ENCODE measurements at places on chromosomes 1 and 21.

GRCh38 chr1:214338212-214338611 is 57.3 kb downstream of the SMYD2 start:
- no peak for DNase-seq

GRCh38 chr1:15531003-15531402 is 4.4 kb downstream of the DNAJC16 start:
- DNase-seq: no peak

DNA sequence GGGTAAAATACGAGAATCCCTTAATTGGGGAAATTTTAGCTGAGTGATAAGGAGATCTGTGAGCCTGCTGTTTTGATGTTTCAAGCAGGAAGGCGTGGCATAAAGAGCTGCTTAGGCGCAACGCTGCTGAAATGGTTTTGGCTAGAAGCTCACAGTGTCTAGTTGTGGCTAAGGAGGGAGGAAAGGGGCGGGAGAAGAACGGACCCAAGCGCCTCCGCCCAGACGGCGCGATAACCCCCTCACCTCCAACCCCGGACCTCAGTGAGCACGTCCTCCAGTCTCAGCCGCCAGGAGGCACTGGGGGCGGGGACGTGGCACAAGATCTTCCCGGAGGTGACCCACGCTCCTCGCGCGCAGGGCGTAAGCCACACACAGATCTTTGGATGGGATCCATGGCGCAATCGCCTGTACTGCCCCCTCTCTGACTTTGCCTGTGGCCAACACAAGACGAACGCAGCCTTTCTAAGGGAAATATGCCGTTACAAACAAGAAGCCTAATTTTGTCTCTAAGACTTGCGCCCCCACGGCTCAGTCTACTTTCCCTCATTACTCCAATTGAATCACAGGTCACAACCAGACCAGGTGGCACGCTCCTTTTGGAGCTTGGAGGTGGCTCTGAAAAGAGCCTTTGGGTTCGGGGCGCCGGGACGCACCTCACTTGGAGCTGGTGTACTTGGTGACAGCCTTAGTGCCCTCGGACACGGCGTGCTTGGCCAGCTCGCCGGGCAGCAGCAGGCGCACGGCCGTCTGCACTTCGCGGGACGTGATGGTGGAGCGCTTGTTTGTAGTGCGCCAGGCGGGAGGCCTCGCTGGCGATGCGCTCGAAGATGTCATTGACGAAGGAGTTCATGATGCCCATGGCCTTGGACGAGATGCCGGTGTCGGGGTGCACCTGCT is 23.4 kb upstream of the RNF187 start:
- DNase-seq: no peak

GRCh38 chr1:207084232-207084631 is 4.4 kb upstream of the C4BPB start:
- no peak for DNase-seq

DNA sequence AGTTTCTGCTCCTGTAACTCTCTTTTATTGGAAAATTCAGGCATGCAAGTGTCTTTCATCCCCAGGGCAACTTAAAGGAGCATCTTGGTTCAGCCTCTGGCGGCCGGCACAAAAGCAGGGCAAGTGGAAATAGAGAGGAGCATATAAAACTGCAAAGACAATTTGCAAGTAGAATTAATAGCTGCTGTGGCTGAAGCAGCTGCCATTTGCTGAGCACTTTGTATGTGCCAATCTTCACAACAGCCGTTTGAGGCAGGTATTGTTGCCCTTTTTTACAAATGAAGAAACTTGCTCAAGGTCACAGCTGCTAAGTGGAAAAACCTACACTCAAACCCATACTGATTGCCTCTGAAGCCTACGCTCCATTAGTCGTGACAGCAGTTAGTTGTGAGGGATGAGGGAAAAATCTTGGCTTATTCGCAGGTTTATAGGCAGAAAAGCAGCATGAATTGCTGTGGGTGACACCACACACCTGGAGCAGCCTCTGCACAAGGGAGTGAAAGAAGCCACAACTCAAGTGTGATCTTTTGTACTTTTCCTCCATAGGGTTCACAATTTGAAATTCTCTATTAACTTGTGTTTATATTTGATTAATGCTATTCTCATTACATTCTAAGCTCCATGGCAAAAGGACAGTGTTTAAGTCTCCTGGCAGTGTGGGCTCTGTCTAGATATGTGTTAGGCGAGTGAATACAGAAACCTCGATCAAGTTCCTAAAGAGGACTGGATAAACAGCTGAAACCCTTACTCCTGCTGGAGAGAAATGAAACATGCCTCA is 99.0 kb upstream of the BEND5 start:
- DNase-seq: no peak

- DNase-seq: no peak
Observed at GRCh38 chr1:42835422-42835821, 11.0 kb upstream of the ZNF691 start.

DNA sequence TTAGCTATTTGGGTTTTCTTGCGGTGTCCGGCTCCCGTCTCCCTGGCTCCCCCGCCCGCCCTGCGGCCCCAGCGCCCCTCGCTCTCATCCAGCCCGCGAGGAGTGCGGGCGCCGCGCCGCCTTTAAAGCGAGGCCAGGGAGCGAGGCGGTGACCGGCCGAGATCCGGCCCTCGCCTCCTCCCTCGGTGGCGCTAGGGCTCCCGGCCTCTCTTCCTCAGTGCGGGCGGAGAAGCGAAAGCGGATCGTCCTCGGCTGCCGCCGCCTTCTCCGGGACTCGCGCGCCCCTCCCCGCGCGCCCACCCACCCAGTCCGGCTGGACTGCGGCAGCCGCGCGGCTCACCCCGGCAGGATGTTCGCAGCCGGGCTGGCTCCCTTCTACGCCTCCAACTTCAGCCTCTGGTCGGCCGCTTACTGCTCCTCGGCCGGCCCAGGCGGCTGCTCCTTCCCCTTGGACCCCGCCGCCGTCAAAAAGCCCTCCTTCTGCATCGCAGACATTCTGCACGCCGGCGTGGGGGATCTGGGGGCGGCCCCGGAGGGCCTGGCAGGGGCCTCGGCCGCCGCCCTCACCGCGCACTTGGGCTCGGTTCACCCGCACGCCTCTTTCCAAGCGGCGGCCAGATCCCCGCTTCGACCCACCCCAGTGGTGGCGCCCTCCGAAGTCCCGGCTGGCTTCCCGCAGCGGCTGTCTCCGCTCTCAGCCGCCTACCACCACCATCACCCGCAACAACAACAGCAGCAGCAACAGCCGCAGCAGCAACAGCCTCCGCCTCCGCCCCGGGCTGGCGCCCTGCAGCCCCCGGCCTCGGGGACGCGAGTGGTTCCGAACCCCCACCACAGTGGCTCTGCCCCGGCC is 492 bp downstream of the HLX start:
- no peak for DNase-seq

GRCh38 chr21:39632796-39633442 is 20.2 kb downstream of the B3GALT5 start:
- no peak for DNase-seq

DNA sequence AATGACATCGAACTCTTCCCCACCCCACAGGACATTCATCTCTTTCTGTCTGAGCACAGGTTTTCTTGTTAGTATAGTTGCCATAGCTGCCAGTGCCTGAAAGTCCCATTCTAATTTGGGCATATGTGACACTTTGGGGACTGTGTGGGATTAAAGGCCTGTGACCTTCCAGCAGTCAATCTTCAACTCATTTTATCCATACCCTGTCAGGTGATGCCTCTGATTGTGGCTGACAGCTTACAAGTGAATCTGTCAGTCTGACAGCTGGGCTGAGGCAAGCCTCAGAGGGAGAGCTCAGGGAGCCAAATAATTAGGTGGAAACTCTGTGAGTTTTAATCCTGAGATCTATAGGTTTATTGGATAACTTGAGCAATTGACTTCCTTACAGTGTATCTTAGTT is 29.6 kb downstream of the ZCCHC17 start:
- DNase-seq: no peak

GRCh38 chr1:8438489-8438888 is 120.6 kb downstream of the SLC45A1 start:
- no peak for DNase-seq

DNA sequence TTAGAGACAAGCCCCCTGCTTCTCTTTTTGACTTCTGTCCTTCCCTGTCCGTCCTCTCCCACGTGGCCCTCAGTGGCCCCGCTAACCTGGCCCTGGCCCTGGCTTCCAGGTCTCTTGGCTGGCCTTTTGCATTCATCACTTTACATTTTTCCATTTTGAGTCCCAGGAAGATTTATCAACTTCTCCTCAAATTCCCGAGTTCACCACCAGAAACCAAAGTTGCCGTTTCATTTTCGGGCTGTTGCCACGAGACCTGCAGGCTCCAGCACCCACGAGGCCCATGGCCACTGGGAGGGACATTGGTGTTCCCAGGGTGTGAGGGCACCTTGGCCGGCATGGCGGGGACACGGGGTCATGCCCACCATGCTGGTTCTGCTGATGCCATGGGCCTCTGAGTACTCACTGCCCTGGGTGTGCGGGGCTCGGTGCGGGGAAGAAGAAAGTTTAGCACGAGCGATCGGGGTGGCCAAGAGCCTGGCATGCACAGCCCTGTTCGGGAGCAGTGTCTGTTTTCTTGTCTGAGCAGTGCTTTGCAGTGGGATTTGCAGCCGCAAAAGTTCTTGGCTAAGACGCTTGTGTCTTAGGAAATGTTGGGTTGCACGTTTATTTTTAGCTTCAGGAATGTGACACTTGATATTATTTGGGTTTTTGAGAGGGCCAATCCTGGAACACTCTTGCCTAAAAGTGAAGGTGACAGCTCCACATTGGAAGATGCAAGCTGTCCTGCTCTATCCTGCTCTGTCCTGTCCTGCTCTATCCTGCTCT is 40.4 kb upstream of the ADARB1 start:
- DNase-seq: no peak

GRCh38 chr1:45013551-45014209 is 1.6 kb downstream of the UROD start:
- DNase-seq: no peak

DNA sequence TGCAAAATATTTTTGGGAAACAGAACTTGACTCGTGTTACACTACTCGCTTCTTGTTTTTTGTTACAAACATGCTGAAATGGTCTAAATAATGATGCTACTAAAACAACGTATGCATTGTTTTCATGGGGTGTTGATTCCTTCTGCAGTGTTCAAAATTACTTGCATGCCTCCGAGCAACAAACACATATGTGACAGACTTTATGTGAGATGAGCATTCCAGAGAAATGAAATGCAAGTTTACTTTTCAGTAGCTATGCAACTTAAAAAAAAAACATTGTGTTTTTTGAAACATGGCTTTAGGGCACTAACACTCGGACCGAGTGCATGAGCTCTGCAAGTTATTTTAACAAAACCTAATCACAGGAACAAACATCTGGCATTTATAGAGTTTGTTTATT is 84.8 kb downstream of the CAMTA1 start:
- no peak for DNase-seq

DNA sequence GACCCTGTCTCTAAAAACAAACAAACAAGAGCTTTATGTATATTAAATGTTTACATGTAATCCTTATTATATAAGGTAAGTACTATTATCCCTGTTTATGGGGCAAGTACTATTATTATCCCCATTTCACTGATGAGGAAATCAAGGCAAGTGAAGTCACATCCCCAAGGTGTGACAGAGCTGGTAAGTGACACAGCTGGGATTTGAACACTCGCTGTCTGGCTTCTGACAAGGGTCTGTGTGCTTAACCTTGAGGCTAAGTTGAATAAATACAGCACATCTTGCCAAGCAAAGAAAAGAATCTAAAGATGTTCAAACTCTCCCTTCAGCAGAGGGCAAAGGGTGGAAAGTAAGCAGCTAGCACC is 167.9 kb upstream of the IRF2BP2 start:
- no peak for DNase-seq

GRCh38 chr1:93779540-93780165 is 98.0 kb upstream of the BCAR3 start:
- DNase-seq: no peak

DNA sequence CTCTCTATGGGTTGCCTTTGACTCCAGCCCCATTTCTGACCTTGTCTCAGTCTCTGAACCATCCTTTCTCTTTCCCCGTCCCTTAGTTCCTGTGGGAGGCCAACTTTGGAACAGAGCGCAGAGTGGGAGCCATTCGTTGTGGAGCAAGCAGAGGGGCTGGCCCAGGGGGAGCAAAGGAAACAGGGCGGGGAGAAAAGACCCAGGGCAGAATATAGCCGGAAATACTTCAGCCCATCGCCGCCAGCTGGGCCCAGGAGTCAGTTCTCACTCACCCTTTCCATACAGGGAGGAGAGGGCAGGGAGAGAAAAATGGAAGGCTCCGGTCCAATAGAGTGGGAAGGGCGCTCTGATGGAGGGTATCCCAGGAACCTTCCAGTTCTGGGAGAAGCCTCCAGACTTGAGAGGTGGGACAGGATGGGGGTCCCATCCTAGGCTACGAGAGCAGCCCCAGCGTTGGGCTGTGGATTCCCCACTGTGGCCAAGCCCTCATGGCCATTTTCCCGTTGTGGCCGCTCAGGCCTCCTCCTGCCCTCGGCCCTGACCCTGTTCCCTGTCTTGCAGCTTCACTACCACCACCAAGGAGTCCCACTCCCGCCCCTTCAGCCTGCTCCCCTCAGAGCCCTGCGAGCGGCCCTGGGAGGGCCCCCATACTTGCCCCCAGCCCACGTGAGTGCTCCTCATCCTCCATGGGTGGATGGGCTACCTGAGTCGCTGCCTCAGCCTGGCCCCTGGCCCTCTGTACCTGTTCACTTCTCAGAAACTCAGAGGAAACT is 10.9 kb downstream of the PEAR1 start:
- DNase-seq: no peak

DNA sequence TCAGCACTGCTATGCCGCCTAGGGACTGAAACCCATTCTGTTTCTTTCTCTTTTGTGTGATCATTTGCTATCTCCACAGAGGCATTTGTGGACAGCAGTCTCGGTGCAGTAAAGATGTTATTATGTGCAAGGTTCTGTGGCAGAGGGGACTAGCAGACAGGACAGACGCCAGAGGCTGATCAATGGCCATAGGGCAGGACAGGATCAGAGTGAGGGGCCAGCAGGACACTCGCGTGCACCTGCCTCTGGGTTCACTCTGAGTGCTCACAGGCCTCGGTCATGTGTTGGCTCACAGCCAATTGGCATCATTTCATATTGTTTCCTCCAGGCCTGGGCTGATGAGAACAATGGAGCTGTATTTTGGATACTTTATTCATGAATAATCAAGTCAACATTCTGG is 212.6 kb downstream of the TGFB2 start:
- no peak for DNase-seq

DNA sequence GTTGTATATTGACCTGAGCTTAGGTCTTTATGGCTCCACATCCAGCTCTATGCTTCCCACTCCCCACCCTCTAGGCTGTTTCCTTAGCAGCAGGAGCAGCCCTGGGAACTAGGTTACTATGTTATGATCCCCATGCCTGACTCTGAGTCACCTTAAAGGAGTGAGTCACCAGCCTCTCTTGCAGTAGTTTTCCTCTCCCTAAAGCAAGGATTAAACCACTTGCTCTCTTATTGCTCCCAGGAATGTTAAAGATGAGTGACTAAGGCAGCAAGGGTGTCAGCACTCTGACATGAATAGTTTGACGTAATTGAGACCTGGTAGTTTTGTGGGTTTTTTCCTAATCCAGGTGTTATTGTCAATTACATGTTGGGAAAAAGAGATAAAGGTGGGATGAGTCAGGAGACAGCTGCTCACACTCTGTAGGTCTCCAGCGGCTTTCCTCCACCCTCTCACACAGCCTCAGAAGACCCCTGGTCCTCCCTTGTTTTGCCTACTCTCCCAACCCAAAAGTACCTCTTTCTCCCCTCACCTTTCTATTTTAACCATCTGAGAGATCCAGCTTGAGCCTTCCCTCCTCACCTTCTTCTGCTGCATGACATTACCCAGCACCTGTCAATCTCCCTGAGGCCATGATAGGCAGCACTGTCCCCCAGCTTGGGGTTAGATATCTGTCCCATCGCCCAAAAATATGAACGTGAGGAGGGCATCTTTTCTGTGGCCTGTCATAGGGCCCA is 369.1 kb upstream of the VAMP3 start:
- DNase-seq: no peak

- DNase-seq: no peak
Observed at GRCh38 chr1:231807541-231807940, 181.0 kb downstream of the DISC1 start.
